ENCODE measurements at places on chromosomes 4 and X. TPM values are rescaled to one million over a fixed set of nuclear protein-coding genes. Genes with fewer than 3 reads are reported as not detected.

Gene TRIM75
- total RNA-seq = under 0.01 TPM

Gene GAGE12D
- total RNA-seq = not detected

Gene SLC38A5
- total RNA-seq = 2.2 TPM

Gene SPP1
- 1.5 TPM for total RNA-seq

Gene CWH43
- total RNA-seq = not detected

Gene PDE5A
- total RNA-seq = 85.3 TPM

Gene CLDN34
- not detected for total RNA-seq

Gene ZNF718
- 4.8 TPM for total RNA-seq

Data from placental pericyte (primary cell).